Brain (organoid and tissue), 16 donors: ENCODE measurements at places on chromosomes 5 and 9. TPM values are rescaled to one million over a fixed set of nuclear protein-coding genes. Genes with fewer than 3 reads are reported as not detected.

TMEM250 gene
- 36.6 TPM for polyA plus RNA-seq

SLC46A2 gene
- not detected for polyA plus RNA-seq

DNM1 gene
- polyA plus RNA-seq: 191 TPM

PLAC8L1 gene
- not detected for polyA plus RNA-seq

FOXD4 gene
- polyA plus RNA-seq: not detected

CCL28 gene
- polyA plus RNA-seq: 0.64 TPM

IFNB1 gene
- polyA plus RNA-seq: not detected

PCDHGA6 gene
- 2.4 TPM for polyA plus RNA-seq

DRD1 gene
- polyA plus RNA-seq: 0.44 TPM

FST gene
- polyA plus RNA-seq: not detected

C5orf52 gene
- not detected for polyA plus RNA-seq

ACTBL2 gene
- not detected for polyA plus RNA-seq

MACIR gene
- polyA plus RNA-seq: 8.6 TPM

GDA gene
- polyA plus RNA-seq: 10.5 TPM

PCDHA5 gene
- polyA plus RNA-seq: 0.32 TPM

BTNL3 gene
- not detected for polyA plus RNA-seq

GPR21 gene
- polyA plus RNA-seq: not detected

TEK gene
- polyA plus RNA-seq: 3.3 TPM

LPAR1 gene
- 53.3 TPM for polyA plus RNA-seq

SLC45A2 gene
- 0.15 TPM for polyA plus RNA-seq

NOTCH1 gene
- polyA plus RNA-seq: 12.3 TPM

IL4 gene
- polyA plus RNA-seq: not detected

NHP2 gene
- 184 TPM for polyA plus RNA-seq

IL11RA gene
- 8.0 TPM for polyA plus RNA-seq

SLC22A4 gene
- polyA plus RNA-seq: 0.76 TPM

TTC23L gene
- polyA plus RNA-seq: 1.3 TPM

ADAMTS13 gene
- polyA plus RNA-seq: 4.0 TPM

LHX6 gene
- 2.6 TPM for polyA plus RNA-seq

ELP1 gene
- polyA plus RNA-seq: 31.3 TPM

COL15A1 gene
- 1.1 TPM for polyA plus RNA-seq

SNCAIP gene
- polyA plus RNA-seq: 42.2 TPM

SHB gene
- polyA plus RNA-seq: 37.4 TPM

MLLT3 gene
- 29.4 TPM for polyA plus RNA-seq

SPARC gene
- polyA plus RNA-seq: 920 TPM

LTC4S gene
- 1.9 TPM for polyA plus RNA-seq

SLC36A2 gene
- not detected for polyA plus RNA-seq

WDR38 gene
- polyA plus RNA-seq: not detected

INSL6 gene
- polyA plus RNA-seq: not detected

SHISAL2B gene
- polyA plus RNA-seq: not detected

PCDHB14 gene
- 1.8 TPM for polyA plus RNA-seq

SPINK6 gene
- not detected for polyA plus RNA-seq

NSUN2 gene
- 27.8 TPM for polyA plus RNA-seq

FREM1 gene
- 0.61 TPM for polyA plus RNA-seq

SPINK13 gene
- not detected for polyA plus RNA-seq

ORM2 gene
- 0.49 TPM for polyA plus RNA-seq
